ENCODE measurements at places on chromosomes 11 and 22.

DNA sequence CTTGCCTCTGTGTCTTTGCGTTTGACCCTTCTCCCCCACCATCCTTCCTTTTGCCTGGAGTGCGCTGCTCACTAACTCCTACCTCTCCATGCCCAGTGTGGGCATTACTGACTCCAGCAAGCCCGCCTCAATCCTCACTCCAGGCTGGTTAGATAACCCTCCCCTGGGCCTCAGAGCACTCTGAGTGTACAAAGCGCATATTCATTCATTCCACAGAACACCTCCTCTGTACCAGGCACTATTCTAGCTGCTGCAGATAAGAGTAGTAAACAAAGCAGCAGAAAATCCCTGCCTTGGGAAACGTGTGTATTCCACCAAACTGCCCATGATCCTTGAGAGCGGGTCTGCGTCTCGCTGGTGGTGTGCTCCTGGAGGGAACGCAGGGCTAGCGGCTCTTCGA is 3.2 kb downstream of the SLC22A8 start:
- no peak for DNase-seq

DNA sequence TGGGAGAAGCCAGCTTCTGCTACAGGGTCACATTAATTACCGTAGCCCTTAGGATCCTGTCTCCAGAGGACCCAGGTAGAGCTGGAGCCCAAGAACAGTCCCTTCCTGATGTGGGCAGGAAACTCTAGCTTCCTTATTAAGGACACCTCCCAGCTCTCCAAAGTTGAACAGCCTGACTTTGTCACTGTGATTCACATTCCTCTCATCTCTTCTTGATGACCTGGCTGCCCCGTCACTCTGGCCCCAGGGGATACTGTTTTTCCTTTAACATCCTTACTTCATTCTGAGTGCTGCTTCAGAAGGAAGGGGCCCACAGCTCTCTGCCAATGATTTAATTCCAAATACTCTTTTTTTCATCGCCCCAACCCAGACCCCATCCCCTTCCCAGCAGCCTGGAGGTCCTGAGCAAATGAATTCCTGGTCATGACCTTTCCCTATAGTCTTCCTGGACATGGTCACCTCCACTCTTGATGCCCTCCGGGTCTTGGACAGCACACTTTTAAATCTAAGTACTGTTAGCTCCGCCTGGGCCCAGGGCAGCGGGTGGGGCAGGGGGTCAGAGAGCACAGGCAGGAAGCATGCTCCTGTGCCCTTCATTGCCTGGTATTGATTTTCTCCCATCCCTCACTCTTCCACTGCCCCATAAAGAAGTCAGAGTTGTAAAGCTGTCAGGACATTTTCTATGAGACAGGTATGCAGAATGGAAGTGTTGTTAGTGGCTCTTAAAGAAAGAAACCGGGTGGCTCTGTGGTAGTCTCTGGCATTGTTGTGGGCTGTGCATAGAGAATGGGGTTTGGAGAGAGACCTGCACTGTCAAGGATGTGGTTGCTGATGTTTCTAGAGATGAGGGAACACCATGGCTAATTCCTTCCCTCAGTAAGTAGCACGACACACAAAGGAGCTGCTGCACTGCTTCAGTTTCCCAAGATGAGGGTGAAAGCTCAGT is 22.3 kb upstream of the SPON1 start:
- no peak for DNase-seq

DNA sequence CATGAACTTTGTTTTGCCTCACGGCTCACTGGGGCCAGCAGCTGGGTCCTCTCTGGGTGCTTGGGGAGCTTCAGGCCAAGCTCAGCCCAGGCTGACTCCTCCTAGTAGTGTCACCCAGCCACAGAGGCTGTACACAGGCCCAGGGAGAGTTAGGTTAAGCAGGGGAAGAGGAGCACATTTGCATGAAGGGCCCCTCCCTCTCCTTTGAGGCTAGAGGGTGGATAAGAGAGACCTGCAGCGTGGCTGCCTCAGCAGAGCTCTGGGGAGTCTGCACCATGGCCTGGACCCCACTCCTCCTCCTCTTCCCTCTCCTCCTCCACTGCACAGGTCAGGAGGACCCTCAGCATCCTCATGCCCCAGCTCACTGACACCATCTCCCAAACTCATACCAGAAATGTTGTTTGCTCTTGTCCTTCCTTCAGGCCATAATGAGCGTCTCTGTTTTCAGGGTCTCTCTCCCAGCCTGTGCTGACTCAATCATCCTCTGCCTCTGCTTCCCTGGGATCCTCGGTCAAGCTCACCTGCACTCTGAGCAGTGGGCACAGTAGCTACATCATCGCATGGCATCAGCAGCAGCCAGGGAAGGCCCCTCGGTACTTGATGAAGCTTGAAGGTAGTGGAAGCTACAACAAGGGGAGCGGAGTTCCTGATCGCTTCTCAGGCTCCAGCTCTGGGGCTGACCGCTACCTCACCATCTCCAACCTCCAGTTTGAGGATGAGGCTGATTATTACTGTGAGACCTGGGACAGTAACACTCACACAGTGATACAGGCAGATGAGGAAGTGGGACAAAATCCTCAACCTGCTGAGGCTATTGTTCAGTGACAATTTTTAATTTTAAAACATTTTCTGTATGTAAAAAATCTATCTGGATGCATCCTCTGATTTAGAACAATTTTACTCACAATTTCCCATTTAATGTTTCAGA is 82.4 kb upstream of the VPREB1 start:
- no peak for DNase-seq

- no peak for DNase-seq
Observed at GRCh38 chr11:71201231-71201630, 51.1 kb downstream of the SHANK2 start.

DNA sequence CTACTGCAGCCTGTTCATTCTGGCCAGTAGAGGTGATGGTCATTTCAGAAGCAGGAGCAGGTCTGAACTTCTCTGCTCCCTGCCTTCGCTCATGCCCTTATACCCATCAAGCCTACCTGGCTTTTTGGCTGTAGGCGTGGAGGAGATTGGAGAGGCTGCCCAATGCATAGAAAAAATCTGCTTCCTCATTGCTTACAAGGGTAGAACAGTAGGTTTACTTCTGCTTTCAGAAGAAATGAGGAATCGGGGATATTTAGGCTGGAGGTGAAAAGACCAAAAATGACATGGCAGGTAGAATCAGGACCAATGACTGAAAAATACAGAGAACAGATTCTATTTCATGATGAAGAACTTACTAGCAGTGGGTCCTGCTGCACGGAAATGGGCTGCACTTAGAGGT is 72.9 kb upstream of the YWHAH start:
- no peak for DNase-seq

- DNase-seq = no peak
Observed at GRCh38 chr22:47206164-47206563, 443.7 kb downstream of the TBC1D22A start.

- no peak for DNase-seq
Observed at GRCh38 chr22:49193348-49193747, 634.3 kb downstream of the BRD1 start.

- DNase-seq = no peak
Observed at GRCh38 chr11:17197431-17197898, 10.3 kb downstream of the PIK3C2A start.

- no peak for DNase-seq
Observed at GRCh38 chr11:23959462-23959861, 537.4 kb upstream of the LUZP2 start.

GRCh38 chr11:19218786-19219460 is 17.1 kb upstream of the CSRP3 start:
- DNase-seq = no peak

- no peak for DNase-seq
Observed at GRCh38 chr11:10478066-10478465, 23.0 kb downstream of the AMPD3 start.

- DNase-seq = no peak
Observed at GRCh38 chr11:101444851-101445250, 139.0 kb downstream of the TRPC6 start.

DNA sequence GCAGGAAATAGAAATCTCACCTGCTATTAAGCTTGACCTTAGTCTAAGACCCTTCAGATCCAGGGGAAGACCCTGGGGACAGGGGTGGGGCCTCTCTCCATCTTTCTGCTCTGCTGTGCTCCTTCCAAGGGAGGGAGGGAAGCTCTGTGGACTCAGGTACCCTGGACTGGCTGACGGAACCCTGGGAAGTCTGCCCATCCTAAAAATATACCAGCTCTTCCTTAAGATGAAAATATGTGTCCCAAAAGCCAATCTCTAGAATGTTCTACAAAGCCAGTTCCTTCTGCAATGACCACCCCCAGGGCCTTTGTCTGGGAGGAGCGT is 73.7 kb downstream of the RTL6 start:
- no peak for DNase-seq

GRCh38 chr11:63933459-63933858 is 5.3 kb upstream of the NAA40 start:
- no peak for DNase-seq

DNA sequence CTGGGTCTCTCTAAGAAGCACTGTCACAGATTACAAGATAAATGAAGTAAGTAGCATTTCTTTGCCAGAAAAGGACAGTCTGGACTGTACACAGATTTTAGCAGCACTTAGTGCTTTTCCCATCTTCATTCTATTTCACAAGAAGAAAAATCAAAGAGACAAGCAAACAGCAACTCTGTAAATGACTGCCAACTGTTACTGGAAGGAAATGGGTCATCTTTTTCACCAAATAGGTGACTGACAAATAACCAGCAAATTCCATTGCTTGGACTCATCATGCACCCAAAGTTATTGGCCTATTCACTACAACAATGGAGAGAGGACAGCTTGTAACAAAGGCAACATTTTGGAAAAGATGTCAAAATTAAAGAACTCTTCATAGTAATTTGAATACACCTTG is 28.9 kb upstream of the CARD18 start:
- DNase-seq = no peak

DNA sequence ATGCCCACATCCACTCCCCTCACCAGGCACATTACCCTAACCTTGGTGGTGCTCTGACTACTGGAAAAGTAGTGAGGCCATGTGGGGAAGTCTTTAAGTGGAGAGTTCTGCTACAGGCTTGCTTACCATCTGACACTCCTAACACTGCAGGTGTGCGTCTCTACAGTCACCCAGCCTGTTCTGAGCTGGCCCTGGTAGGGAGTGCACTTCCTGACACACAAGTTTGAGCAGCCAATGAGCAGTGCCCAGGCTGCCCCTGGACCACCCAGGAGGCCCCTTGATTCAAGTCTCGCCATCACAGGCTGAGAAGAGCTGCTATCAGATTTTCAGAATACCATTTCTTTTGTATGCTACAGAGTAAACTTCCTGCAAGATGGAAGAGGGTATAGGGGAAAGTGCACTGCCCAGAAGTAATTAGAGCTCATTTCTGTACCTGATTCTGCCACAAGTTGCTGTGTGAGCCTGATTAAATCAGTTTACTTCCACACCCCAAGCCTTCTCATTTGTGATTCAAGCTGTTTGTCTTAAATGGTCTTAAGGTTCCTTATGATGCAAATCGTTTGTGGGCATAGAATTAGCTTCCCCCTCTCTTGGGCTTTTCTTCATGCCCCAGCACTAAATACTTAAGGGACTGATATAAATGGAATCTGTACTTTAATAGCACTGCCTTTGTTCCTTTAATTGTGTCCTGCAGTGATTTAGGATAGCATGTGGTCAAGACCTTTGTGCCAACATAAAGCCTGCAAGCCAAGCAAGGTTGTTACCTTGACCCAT is 22.2 kb downstream of the OPCML start:
- DNase-seq = no peak

DNA sequence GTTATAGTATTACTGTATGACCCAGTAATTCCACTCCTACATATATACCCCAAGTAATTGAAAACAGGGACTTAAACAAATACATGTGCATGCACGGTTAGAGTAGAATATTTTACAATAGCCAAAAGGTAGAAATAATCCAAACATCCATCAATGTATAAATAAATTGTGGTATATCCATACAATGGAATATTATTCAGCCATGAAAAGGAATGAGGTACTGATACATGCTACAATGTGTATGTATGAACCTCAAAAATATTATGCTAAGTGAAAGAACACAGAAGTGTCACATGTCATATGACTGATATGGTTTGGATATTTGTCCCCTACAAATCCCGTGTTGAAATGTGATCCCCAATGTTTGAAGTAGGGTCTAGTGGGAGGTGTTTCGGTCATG is 560.8 kb upstream of the LARGE1 start:
- no peak for DNase-seq

- DNase-seq = no peak
Observed at GRCh38 chr11:113065330-113065729, 104.1 kb downstream of the NCAM1 start.

DNA sequence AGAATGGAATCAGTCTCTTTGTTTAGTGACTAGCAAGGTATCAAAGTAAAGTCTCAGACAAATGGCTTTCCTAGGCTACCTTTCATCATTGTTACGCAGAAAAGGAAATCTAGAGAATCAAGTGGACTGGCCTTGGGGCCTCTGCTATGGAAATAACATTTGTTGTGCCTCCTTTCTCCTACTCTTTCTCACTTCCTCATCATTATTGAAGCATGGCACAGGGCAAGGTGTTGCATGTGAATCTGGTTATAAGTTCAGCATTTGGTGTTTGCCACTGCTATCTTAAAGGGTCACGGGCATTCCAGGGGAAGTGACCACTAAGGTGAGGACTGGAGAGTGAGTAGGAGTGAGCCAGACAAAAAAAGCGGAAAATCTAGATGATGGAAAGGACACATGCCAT is 54.9 kb downstream of the GLYATL1 start:
- DNase-seq = no peak
